RPMI7951 (cell line): ENCODE measurements at places on chromosomes 7 and 10. TPM values are rescaled to one million over a fixed set of nuclear protein-coding genes. Genes with fewer than 3 reads are reported as not detected.

Gene WIPF3
- not detected in 2 replicates for total RNA-seq

Gene C10orf105
- 0.10 and 0.12 TPM in 2 replicates for total RNA-seq

Gene ELN
- total RNA-seq = 0.12 and 0.59 TPM in 2 replicates

Gene TRIL
- 6.4 and 7.1 TPM in 2 replicates for total RNA-seq

Gene MXI1
- 9.0 and 11.1 TPM in 2 replicates for total RNA-seq

Gene PMPCB
- 78.1 and 90.8 TPM in 2 replicates for total RNA-seq

Gene PWWP2B
- 4.7 and 5.2 TPM in 2 replicates for total RNA-seq

Gene ADARB2
- total RNA-seq = not detected in 2 replicates
